AG08396 (cell line): ENCODE measurements at places on chromosomes 3 and 15.
A peak's percentile ranks its signal among the peaks of the same experiment; 100 is the strongest.

GRCh38 chr15:26443321-26443720, 329.5 kb downstream of the GABRB3 start:
- no peak for DNase-seq

GRCh38 chr15:56887782-56888438, 30.5 kb upstream of the TCF12 start:
- DNase-seq = no peak

DNA sequence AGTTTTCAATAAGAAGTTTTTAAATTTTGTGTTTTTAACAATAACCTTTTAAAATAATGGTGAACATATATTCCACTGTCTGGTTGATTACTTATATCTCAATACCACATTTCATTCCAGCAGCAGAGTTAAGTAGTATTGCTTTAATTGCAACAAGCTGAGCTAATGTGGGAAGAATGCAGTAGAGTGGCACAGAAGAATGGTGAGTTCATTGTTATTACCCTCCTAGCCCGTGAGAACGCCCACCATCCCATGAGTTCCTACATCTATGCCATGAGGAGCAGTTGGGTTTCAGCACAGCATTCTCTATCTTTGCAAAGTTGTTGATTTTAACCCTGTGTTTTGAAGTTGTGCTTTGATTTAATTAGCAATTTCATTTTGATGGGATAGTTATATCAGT, 17.8 kb upstream of the NR2E3 start:
- peak; percentile 65 for DNase-seq

- peak; percentile 98 for DNase-seq
Measured at GRCh38 chr3:52770496-52771333, at the start of gene NEK4. Gene NEK4, minus strand, starts transcription at chr3:52770940. Its CDS starts 194 bp downstream, at chr3:52770746.

DNA sequence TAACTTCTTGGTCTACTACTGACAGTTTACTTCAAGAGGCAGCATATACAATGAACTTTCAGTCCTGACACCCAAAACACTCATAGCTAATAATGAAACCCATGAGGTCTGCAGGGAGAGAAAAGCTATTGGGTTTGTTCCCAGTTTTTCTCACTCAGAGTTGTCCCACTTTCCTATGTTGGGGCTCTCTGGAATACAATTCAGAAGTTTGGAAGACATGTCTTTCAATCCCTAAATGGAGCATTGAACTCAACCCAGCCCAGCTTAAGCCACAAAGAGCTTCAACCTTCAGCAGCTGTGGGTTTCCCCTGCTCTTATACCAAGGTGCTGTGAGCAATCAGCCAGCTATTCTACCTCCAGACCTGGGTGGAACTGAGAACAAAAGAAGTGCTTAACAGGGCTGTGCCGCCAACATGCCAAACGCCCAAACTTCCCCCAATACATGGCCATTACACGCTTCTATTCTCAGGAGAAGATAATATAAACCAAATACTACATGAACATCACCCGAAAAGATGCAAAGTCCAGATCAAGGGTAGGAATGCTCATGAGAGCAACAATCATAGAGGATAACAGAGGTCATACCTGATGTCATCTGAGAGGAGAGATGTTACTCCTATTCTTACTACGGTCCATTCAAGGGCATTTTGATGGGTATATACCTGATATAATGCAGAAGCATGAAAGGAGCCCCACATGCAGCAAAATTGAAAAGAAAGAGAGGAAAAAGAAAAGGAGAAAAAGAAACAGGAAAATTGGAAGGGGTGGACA, 131.2 kb upstream of the TGFBR2 start:
- no peak for DNase-seq

- DNase-seq = peak; percentile 58
Measured at GRCh38 chr3:43632269-43632733, 10.5 kb upstream of the ANO10 start.

GRCh38 chr3:12312010-12312409, 23.1 kb downstream of the PPARG start:
- no peak for DNase-seq

DNA sequence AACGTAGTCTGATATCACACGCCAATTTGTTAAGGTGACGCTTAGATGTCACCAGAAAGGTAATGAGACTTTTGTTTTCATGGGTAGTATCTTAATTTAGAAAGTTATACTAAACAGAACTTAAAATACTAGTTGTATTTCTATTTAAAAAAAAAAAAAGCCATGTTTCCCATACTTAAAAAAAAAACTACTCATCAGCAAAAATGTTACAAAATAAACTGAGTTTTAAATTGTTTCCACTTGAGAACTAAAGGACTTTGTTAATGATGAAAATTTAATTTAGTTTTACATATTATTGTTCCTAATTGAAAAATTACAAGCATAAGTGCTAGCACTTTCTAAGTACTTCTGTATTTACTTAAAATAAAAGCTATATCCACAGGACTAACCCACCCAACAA, 300.8 kb upstream of the ATP11B start:
- no peak for DNase-seq

- peak; percentile 41 for DNase-seq
Measured at GRCh38 chr3:137035631-137036030, 77.8 kb downstream of the IL20RB start.

- peak; percentile 57 for DNase-seq
Measured at GRCh38 chr3:185744997-185745843, 79.6 kb downstream of the IGF2BP2 start.

DNA sequence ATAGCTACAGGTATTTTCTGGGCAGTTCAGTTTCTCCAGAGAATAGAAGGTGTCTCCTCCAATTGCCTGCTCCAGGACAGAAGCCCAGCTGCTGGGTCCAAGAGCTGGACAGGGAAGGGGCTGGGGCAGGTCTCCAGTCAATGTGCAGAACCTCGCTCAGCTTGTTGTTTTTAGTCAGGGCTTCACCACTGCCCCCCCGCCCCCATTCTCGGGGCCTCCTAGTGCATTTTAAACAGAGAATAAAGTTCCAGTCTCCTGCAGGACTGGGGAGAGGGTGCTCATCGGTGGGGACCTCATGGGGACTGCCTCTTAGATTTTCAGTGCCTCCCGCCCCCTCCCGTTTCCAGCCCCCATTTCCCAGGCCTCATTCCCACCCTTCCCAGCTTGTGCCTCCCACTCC, 216.6 kb downstream of the XXYLT1 start:
- no peak for DNase-seq

DNA sequence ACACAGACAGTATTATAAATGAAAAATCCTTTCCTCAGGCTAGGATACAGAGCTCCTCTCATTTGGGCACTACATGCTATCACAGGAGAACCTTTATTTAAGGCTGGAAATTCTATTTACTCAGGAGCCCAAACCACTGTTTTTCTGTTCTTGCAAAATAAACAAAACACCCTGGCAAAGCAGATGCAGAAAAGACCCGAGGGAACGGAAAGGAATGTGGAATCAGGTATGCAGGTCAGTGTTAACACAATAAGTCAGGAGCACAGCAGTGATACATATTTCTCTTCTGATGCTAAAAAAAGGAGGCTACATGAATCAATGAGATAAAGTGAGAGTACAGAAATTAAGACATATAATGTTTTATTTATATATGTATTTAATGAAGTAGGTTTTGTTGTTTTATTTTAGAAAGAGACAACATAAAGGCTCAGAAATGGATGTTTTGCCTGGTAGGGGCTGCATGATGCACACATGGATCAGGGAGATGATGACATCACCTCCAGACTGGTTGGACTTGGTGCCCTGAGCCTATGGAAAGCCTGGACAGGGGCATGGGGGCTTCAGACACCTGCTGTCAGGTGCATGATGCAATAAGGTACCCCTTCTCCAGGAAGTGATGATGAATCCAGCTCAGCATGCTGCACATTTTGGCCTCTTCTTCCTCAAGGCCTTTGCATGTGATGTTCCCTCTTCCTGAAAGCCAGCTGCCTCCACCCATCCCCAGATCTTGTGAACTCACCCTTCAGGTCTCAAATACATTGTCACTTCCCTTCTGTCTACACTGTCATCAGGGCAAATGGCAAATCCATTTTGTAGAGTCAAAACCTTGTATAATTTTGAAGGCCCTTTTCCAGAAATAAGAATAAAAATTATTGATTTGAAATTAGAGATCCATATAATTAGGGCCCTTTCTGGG, 19.1 kb upstream of the RBP1 start:
- no peak for DNase-seq
